Left renal pelvis (tissue), 4 donors: ENCODE measurements at places on chromosomes 7 and 10.

GRCh38 chr10:127044186-127044585 lies 139.0 kb downstream of the DOCK1 start:
- DNase-seq = no peak

- no peak for DNase-seq
These were observed 1.7 kb upstream of the TRIP6 start for GRCh38 chr7:100865372-100865911.

DNA sequence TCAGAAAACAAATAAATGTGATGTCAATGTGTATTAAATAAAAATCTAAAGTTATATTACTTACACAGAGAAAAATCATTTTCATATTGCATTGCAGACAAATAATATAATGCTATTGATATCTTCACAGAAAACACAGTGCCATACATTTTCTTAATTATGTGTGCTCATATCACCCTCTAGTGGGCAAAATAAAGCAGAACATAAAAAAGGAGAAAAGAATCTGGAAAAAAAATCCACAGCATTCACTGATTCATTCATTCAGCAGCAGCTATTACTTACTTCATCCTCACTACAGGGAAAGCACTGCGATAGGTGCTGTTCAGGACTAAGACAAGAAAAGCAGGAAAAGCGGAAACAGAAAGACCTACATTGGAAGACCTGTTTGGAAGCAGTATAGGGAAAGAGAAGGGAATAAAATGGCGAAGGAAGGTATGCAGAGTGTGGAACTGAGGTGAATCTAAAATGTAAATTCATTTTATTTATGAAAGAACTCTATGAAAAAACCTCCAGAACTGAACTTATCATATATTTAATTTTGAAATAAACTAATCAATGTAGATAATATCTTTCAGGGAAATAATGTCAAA lies 73.2 kb downstream of the POT1 start:
- no peak for DNase-seq

GRCh38 chr10:6142644-6143043 lies 53.8 kb downstream of the RBM17 start:
- DNase-seq = no peak

DNA sequence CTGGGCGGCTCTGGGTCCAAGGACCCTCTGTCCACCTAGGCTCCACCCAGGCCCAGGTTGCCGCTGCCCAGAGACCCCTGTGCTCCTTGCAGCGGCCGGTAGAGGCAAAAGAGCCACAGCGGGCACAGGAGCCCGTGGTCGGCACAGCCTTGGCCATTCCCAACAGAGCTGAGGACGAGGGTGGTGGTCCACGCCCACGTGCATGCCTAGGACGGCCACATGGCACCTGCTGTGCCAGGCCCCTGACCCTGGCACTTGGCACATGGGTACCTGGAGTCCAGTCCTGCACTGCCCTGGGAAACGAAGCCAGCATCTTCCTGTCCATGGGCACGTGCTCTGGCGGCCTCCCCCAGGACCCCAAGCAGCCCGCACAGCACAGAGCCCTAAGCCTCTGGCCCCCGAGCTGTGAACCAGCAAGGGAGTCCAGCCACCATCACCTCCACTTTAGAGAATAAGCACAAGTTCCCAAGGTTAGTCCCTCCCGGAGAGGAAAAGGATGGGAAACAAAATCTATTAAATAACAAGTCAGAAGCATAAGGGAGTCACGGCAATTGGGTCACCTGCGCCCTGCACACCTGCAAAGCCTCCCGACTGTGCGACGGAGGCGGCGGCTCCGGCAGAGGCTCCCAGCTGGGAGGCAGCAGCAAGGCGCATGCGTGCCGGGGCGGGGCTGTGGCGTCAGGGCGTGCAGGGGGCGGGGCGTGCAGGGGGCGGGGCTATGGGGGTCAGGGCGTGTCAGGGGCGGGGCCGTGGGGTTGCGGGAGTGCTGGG lies 59.1 kb downstream of the STK32C start:
- no peak for DNase-seq

- DNase-seq = no peak
These were observed 99.4 kb upstream of the CTTNBP2 start for GRCh38 chr7:117972606-117973005.

- no peak for DNase-seq
These were observed 52.7 kb downstream of the NHLRC2 start for GRCh38 chr10:113907166-113907565.

- no peak for DNase-seq
These were observed 4.6 kb upstream of the CYP3A4 start for GRCh38 chr7:99788554-99788953.
